NCI-H1436 treated with DMSO at 0.1 percent for 48 hours (cell line): ENCODE measurements at places on chromosomes 13 and 19.

DNA sequence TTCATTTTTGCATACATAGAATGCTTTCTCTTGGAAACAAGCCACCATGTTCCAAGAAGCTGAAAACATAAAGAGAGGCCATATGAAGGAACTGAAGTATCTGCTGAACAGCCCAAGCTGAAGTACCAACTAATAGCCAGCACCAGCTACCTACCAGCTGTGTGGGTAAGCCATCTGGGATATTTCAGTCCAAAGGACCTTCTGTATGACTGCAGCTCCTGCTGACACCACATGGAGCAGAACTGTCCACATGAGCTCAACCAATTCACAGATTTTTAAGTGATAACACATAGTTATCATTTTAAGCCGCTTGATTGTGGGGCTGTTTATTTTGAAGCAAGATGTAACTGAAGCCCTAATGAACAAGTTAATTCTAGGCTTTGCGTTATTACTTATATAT lies 621.1 kb upstream of the KLHL1 start:
- no peak for DNase-seq

DNA sequence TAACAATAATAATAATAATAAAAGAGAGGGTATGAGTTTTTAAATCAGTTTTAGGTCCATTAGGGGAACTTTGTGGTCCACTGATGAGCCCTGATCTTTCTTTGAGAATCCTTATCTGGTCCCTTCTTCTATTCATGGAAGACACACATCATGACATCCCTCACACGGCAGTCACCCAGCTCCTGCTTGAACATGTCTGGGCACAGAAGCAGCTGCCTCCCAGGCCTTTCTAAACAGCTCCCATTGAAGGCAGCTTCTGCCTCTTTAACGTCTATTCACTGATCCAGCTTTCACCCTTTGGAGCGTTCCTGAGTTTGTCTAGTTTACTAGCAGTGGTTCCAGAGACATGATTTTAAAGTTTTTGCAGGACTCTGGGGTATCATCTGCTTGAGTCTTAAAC lies 42.6 kb upstream of the STK24 start:
- no peak for DNase-seq

DNA sequence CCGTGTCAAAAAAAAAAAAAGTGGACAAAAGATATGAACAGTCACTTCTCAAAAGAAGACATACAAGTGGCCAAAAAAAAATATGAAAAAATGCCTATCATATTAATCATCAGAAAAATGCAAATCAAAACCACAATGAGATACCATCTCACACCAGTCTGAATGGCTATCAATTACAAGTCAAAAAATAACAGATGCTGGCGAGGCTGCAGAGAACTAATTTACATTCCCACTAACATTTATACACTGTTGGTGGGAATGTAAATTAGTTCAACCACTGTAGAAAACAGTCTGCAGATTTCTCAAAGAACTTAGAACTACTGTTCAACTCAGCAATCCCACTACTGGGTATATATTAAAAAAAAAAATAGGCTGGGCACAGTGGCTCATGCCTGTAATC lies 26.5 kb upstream of the FOXO1 start:
- no peak for DNase-seq

GRCh38 chr19:542173-542866 lies 1.5 kb upstream of the GZMM start:
- DNase-seq: no peak

DNA sequence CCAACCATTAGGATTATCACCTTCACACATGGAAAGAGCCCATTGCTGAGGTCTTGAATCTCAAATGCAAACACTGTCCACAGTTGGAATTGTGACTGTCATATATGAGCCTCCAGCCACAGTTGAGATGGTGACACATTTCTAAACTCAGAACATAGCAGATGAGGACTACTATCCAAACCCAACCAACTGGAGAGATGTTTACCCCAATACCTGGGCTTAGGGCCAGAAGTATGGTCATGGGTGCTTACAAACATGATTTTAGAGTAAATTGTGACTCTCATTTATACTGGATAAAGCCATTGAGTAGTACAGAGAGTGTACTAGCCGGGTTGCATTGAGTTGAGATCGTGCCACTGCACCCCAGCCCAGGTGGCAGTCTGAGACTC lies 14.0 kb upstream of the ZNF681 start:
- DNase-seq: no peak

DNA sequence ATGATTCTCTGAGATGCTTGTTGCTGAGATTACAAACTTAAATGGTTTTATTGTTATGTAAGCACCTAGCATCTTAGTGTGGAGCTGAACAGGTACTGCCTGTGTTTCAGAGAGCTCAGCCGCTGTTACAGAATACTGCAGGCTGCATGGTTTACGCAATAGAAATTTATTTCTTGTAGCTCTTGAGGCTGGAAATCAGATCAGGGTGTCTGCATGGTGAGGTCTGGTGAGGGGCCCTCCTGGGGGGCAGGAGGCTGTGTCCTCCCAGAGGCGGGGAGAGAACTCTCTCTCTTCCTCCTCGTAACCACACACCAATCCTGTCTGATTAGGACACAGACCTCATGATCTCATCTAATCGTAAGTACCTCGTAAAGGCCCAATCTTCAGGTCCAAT lies 13.1 kb downstream of the ATP11A start:
- DNase-seq: no peak

GRCh38 chr19:44613295-44614178 lies at the start of gene IGSF23:
Gene IGSF23 (plus strand): TSS chr19:44613563. CDS start chr19:44613646, 83 bp downstream.
- DNase-seq: no peak

GRCh38 chr13:109998684-109999533 lies 212.5 kb upstream of the IRS2 start:
- DNase-seq: no peak

DNA sequence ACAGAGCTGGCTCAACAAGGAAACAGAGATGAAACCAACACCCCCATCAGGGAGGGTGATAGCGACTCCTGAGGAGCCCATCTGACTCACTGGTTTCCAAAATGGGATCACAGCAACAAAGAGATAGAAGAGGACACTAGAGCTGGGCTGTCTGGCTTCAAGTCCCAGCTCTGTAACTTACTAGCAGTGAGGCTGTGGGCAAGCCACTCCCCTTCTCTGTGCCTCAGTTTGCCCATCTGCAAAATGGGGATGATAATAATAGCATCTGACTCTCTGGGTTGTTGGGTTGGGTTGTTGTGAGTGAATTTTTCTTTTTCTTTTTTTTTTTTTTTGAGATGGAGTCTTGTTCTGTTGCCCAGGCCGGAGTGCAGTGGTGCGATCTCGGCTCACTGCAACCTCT lies 14.3 kb downstream of the IGSF23 start:
- DNase-seq: no peak

GRCh38 chr19:2255112-2255845 lies 938 bp downstream of the JSRP1 start:
- DNase-seq: no peak

- no peak for DNase-seq
These were observed 968 bp upstream of the KL start for GRCh38 chr13:33015241-33015668.

DNA sequence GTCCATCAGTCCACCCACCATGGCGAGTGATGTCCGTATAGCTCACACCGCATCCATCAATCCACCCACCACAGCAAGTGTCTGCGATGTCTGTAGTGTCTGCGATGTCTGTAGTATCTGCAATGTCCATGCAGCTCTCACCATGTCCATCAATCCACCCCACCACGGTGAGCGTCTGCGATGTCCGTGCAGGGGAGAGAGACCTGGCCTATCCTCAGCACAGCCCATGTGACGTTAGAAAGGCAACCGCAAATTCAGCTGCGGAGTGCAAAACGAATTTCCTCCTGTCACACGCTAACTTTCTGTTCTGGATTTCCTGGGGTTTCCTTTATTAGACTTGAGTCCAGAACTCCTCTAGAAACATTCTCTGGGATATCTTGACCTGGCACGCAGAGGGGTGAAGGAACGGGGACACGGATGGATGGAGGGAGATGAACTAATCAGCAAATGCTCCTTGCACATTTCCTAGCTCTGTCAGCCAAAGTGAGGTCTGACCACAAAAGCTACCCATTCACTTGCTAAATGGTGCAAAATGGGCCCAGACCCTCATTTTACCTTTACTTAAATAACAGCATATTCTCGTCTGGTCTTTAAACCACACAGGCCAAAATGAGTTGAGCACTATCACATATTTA lies 18.3 kb downstream of the RASA3 start:
- no peak for DNase-seq

DNA sequence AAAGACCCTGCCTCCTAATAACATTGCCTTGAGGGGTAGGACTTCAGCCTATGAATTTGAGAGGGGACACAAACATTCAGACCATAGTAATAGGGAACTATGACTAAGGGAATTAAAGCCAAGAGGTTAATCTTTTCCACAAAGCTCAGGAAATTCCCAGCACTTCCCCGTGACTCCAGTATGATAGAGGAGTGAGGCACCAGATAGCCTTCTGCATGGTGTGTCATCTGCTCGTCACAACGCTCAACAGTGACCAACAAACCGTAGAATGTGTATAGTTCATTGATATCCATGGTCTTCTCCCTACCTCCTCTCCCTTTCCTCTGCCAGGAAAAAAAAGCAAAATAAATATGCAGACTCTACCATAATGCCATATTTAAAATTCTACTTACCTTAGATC lies 64.4 kb downstream of the B3GLCT start:
- no peak for DNase-seq

DNA sequence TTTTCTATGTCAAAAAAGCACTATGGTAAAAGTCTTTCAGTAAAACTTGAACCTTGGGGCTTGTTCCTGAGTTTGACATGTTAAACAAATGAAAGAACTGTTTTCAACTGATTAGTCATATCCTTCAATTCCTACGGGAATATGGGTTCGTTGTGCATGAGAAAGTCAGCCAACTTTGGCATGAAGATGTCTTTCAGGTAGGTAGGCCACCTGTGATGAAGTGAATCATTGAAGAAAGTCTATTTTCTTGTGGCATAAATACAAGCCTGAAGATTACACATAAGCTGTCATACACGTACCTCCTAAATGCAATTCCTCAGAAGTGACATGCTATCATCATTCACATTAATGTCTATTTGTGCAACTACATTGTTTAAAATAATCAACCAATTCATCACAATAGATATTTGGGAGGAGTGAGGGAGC lies 513.0 kb downstream of the IRS2 start:
- no peak for DNase-seq

- no peak for DNase-seq
These were observed 25.3 kb upstream of the OR10H2 start for GRCh38 chr19:15702534-15702930.

- DNase-seq: no peak
These were observed at the start of gene CFD for GRCh38 chr19:858868-859843. Gene CFD (plus strand): TSS chr19:859664. CDS start chr19:859690, 26 bp downstream.

GRCh38 chr13:27536361-27537101 lies 83.8 kb downstream of the LNX2 start:
- no peak for DNase-seq

GRCh38 chr13:99103536-99103935 lies 97.1 kb upstream of the UBAC2 start:
- peak; percentile 72 for DNase-seq

DNA sequence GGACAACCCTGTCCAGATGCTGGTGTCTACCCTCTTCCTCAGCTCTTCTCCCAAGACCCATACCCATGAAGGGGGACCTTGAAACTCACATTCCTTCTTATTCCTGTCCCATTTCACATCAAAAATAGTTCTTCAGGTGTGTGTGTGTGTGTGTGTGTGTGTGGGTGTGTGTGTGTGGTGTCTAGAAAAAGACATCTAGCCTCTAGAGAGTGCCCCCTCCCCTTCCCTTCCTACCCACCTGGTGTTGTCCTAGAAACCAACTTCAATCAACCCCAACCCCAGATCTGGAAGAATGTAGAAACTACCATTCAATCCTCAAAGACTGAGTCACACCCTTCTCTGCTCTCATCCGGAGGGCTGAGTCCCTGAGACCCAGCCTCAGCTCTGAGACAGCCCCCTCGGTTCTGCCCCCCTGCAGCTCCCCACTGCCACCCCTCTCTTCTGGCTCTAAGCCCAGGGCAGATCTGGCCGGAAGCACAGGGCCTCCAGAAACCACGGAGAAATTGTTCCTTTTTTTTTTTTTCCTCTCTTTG lies 3.5 kb downstream of the KCNN4 start:
- no peak for DNase-seq

- no peak for DNase-seq
These were observed 4.8 kb downstream of the SLC17A7 start for GRCh38 chr19:49436381-49437017.

DNA sequence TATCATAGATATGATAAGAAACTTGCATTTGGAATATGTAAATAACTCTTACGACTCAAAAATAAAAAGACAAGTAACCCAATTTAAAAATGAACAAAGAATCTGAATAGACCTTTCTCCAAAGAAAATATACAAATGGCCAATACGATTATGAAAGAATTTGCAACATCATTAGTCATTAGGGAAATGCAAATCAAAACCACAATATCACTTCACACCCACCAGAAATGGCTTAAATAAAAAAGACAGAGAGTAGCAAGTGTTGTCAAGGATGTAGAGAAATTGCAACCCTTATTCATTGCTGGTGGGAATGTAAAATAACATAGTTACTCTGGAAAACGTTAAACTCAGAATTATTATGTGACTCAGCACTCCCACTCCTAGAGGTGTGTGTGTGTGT lies 226.6 kb upstream of the MAB21L1 start:
- no peak for DNase-seq

GRCh38 chr19:1608359-1609102 lies 3.3 kb upstream of the UQCR11 start:
- DNase-seq: no peak

- DNase-seq: no peak
These were observed 11.7 kb downstream of the SPRY2 start for GRCh38 chr13:80329250-80329649.

- no peak for DNase-seq
These were observed 24.1 kb upstream of the WTIP start for GRCh38 chr19:34457446-34457845.

DNA sequence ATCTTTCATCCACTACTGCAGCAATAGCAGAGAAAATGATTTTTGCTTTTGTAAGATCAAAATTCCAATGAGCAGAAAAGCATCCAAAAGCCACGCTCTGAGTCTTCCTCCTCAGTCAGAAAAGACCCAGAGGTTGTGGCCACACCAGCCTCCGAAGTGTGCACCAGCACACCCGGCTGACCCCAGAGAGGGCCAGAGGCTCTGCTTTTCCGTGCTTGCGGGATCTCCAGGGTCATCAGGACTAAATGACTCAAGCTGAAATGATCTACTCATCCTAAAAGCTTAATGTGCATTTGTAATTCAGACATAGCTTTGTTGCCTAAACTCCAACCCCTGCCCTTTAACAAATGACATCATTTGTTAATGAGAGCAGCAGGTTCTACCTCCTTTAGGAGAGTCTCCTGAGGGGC lies 16.5 kb downstream of the RXFP2 start:
- DNase-seq: no peak

- DNase-seq: peak; percentile 4
These were observed 134.9 kb upstream of the SPACA7 start for GRCh38 chr13:112241288-112241687.

DNA sequence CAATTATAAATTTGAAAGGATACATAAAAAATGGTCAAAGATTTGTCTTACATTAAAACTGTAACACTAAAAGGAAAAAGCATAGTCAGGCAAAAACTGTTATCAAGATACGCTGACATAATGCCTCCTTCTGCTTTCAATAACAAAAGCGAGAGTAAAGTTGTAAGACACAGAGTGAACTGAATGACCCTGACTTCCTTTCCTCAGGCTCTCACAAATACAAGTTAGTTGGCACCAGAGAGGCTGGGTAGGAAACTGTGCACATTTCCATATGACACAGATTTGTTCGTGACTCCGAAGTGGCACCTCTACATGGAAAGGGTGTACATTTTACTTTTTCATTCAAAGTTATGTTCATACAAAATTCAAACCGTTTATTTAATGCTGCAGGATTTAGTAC lies 15.4 kb downstream of the FGF14 start:
- DNase-seq: no peak

GRCh38 chr13:101393140-101393539 lies 23.2 kb downstream of the NALCN start:
- no peak for DNase-seq
